ENCODE measurements at places on chromosomes 3 and 15.

DNA sequence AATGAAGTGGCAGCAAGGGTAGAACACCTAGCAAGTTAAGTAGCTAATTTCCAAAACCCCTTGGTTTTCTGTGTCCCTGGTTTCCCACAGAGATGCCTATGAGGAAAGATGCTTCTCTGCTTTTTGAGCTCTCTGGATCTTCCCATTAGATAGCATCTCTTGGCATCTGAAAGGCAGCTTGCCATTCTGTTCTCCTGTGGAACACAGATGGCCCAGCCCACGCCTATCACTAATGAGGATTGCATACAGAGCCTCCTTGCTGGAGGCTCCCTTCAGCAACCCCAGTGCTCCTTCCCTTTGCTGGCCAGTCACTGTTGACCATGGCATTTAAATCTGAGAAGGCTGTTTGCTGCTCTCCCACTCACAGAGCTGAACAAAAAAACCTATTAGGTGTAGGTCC, 34.4 kb upstream of the ETV5 start:
- no peak for DNase-seq

GRCh38 chr15:85773249-85773648, 21.5 kb downstream of the KLHL25 start:
- DNase-seq = no peak

GRCh38 chr3:173553635-173554280, 156.2 kb downstream of the NLGN1 start:
- no peak for DNase-seq

DNA sequence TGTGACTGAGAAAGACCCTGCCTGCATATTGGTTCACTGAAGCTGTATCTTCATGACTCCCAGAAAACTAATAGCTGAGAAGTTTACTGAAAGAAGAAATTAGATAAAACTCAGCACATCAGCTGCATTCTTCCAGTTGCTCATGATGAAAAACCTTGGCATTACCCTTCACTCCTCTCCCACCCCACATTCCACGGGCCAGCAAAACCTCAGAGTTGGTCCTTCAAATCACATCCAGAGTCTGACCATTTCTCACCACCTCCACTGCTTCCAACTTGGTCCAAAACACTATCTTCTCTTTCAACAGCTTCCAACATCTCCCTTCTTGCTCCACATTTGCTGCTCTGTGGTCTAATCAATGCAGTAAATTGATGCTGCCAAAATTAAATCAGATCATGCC, 97.1 kb downstream of the CD47 start:
- no peak for DNase-seq

GRCh38 chr3:177195242-177195991, 1.9 kb downstream of the TBL1XR1 start:
- no peak for DNase-seq

- DNase-seq = no peak
Observed at GRCh38 chr15:78933823-78934654, 10.8 kb downstream of the CTSH start.

DNA sequence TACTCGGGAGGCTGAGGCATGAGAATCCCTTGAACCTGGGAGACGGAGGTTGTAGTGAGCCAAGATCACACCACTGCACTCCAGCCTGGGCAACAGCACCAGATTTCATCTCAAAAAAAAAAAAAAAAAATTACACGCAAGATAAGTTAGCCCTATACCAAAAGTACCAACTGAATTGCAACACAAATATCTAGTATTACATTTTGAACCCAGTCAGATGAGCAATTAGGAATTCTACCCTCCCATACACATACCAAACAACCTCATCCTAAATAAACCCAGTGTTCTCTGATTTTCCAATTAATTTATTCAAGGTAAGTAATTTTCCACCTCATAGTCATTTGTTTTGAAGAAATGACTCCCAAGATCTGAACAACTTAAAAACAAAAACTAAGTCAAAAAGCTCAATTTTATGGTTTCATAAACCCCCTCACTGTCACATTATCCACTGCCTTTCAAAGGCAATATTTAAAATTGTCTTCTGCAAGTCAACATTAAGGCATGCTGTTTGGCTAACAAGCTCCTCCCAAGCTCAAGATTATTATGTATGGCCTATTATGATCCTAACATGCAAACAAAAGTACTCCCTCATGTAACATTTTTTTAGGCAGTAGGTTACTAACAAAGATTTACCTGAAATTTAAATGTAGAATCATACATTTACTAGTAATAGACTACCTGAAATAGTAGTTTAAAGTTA, 4.5 kb downstream of the RAF1 start:
- DNase-seq = no peak

DNA sequence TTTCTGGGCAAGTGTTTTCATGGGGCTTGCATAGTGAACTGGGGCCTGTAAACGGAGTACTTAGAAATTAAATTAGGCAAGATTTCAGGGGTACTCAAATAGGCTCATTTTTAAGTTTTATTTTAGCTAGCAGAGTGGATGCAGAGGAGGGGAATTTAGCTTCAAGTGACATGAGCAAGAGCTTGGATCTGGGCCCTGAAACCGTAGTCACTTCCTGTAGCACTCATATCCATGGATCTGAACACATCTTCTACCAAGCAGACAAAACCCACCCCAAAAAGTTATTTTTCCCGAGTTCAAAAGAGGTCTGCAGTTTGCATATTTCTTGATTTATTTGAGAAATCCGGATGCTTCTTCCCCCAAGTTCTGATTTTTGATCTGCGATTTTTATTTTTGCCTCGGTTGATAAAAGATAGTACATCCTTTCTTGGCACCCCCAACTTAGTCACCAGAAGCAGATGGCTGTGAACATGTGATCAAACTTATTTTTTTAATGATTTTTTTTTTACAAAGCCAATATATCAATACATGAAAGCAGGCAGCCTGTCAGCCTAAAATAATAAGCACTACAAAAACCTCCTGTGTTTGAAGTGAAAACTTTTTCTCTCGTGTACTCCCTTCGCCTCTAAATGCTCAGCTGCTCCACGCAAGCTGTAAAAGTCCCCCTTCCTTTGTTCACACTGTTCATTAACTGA, 36.6 kb upstream of the STT3B start:
- no peak for DNase-seq

GRCh38 chr15:54815556-54815955, 381.2 kb downstream of the RSL24D1 start:
- no peak for DNase-seq

DNA sequence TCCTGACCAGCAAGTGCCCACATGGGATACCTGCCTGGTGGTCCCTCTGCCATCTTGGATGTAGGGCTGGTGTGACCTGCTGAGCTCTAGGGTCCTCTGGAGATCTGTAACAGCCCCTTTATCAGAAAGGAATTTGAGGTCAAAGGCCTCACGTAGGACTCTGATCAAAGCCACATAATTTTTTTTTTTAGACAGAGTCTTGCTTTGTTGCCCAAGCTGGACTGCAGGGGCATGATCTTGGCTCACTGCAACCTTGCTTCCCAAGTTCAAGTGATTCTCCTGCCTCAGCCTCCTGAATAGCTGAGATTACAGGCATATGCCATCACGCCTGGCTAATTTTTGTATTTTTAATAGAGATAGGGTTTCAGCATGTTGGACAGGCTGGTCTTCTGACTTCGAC, 9.5 kb downstream of the ITGB5 start:
- no peak for DNase-seq

GRCh38 chr15:67607329-67607728, 64.8 kb downstream of the MAP2K5 start:
- DNase-seq = no peak

DNA sequence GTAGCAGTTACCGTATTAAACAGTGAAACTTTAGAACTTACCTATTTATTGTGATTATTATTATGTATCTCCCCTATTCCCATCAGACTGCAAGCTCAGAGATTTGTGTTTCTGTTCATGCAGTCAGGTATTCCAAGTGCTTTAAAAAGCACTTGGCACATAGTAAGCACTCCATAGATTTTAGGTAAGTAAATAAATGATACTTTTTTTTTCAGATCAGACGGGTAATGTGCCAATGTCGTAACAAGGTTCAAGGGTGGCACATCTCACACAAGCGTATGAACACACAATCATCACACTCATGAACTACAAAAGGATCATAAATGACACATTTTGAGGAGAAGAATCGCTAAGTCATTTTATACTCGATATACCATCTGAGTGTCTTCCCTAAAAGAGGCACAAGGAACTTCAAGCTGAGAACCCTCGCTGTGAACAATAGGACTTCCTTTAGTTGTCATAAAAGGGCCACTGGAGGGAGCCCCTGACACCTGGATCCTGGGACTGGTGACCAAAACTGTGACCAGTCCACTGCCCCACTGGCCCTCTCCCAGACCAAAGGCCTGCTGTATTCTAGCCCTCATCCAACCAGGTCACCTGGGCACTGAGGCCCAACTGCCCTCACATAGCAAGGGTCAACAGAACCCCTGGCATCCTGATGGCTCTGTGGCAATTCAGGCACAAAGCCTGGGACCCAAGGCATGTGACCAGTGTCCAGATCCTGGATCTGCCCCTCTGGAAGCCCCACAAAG, 32.1 kb downstream of the KIF9 start:
- DNase-seq = peak; percentile 62

- no peak for DNase-seq
Observed at GRCh38 chr15:40925863-40926658, 3.1 kb upstream of the DLL4 start.
